MV-4-11 (cell line): ENCODE measurements at places on chromosomes 4 and X.

- DNase-seq = no peak
Observed at GRCh38 chr4:24686866-24687692, 102.7 kb upstream of the DHX15 start.

DNA sequence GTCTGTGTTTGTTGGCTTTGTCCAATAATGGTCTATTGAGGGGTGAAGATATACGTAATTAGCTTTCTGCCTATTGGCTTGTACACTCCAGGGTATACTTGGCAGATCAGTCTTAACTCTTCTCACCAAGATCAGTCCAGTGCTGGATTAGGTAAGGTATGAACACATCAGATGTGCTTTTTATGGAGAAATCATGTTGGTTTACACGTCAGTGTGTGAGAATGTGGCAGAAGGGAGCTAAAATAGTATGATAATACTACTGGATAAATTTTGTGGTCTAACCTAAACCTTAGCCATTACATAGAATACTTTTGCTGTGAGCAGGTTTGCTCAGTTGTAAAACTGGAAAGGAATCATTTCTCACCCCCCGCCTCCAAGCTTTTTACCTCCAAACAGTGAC is 4.2 kb downstream of the PDHA1 start:
- DNase-seq = no peak

DNA sequence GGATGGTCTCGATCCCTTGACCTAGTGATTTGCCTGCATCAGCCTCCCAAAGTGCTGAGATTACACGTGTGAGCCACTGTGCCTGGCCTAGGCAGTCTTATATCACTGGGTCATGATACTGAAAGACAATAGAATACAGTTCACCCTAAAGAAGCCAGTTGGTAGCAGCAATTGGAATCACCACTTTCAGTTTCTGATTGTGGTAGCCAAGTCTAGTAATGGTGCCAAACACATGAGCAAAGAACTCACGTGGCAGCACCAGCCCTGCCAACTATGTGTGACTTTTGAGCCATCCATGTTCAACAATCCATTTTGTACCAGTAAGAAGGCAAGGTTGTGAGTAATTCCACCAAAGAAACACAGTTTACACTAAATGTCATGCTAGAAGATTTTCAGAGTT is 548.4 kb downstream of the KLHL13 start:
- DNase-seq = no peak

DNA sequence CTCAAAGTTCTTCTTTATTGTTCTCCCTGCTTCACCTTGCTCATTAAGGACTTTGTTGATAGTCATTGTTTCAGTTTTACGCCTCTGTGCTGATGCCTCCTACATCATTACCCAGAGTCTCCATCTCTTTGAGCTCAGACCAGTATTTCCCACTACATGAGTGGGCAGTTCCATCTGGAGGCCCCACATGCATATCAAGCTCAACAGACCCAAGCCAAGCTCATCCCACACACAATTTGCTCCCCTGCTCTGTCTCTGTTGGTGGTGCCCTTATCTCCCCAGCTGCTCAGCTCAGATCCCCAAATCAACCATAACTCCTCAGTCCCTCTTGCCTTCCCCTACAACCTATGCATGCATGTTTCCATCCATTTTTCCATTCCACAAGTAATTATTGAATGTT is 85.1 kb upstream of the EFNB1 start:
- no peak for DNase-seq
